Omental fat pad (tissue), 4 donors: ENCODE measurements at places on chromosomes 3 and 15. TPM values are rescaled to one million over a fixed set of nuclear protein-coding genes. Genes with fewer than 3 reads are reported as not detected.

The ALCAM gene
- 12.8 TPM for total RNA-seq

DNA sequence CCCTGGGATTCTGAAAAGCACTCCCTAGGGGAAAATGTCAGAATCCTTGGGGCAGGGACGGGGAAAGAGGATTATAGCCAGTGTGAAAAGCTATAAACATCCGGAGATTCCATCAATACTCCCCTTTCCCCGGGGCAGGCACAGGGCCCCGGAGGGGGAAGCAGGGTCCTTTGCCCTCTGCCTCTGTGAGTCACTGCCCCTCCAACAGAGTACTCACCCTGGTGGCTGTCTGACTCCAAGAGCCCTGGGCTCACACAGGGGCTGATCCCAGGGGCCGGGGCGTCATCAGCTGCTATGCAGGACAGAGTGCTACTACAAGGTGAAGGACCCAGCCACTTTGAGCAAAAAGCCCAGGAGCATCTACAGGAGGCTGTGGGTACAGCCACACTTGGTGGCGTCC, 133.0 kb upstream of the PRR20G start:
- DNase-seq = no peak

The TMEM62 gene
- total RNA-seq = 21.1 TPM

- no peak for DNase-seq
These were observed 11.9 kb upstream of the CD200R1L start for GRCh38 chr3:112858410-112859069.

GRCh38 chr3:132209855-132210254, 107.4 kb upstream of the ACP3 start:
- no peak for DNase-seq

DNA sequence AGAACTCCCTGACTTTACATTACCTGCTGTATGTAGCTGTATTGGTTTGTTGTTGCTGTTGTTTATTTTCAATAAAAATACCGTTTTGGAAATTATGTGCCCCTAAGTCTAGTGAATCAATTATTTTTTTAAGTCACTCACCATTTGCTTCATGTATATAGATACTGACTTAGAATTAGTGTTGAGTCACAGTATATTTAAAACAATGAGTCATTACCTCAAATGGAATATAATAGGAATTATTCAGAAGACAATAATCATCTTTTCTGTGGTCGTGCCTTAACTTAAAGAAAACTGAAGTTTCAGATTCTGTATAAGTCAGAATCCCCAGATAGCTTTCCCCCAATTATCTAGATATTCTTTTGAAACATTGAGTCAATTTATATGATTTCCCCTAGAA, 21.0 kb upstream of the ALDH1A2 start:
- DNase-seq = no peak

GRCh38 chr3:11386465-11387113, 114.4 kb downstream of the ATG7 start:
- no peak for DNase-seq

The CHRFAM7A gene
- total RNA-seq = 1.3 TPM

The BCL2A1 gene
- total RNA-seq = 1.8 TPM

DNA sequence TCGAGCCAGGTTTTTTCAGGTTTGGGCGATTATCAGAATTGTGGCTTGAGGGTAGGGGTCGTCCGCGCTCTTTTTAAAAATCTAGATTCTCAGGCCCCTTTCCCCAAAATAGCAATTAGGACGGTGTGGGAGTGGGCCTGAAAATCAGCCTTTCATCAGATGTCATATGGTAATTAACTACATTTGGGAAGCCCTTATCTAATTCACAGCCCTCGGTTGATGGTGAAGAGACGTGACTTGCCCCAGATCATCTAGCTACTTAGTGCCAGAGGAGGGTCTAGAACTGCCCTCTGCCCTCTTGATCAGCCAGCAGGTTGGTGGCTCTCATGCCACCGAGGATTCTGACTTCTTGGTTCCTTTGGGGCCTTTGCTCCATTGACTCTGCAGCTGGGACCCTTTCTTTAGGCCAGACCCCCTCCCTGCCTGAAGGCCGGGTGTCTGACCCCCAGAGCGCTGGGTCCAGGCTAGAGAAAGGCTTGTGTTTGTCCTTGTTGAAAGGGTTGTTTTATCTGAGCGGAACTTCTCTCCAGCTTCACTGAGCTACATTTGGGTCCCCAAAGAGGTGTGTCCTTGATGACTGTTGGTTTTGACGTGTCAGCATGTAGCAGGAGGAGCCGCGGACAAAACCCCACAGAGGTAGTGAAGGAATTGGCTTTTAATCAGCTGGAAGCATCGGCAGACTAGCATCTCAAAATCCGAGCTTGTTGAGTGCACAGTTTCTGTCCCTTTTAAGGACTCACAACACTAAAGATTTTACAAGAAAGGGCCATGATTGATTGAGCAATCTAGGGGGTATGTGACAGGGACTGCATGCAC, 857 bp downstream of the AEN start:
- no peak for DNase-seq

GRCh38 chr3:120052225-120052624, 42.0 kb downstream of the GSK3B start:
- no peak for DNase-seq
